ENCODE measurements at places on chromosomes 3 and 15. TPM values are rescaled to one million over a fixed set of nuclear protein-coding genes. Genes with fewer than 3 reads are reported as not detected.

The UROC1 gene
- not detected for total RNA-seq

GRCh38 chr15:40357246-40357645 is 773 bp upstream of the DISP2 start:
- no peak overlapping the region for H3K27ac ChIP-seq
- peak; percentile 70 for DNase-seq
- H3K4me3 ChIP-seq = peak overlapping the region; percentile 61
- no peaks in the 10 kb centered on the region for H3K4me1 ChIP-seq
- peaks cover 32% of the 10 kb centered on the region for H3K36me3 ChIP-seq

DNA sequence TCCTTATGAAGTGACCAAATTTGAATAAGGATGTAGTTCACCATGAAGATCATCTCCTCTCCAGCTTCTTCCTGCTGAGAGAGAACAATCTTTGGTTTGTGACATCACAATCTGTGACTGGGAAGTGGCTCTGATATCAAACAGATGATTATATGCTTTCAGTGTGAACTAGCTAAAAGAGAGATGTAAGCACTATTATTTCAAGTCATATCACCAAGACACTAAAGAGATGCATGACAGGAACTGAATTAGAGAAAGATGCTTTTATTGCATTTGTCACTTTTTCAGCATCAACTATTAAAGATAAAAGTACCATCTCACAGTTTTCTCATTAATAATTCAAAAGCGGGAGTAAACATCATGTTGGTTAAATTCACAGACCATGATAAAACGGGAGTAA is 3.5 kb downstream of the CHRM5 start:
- no peaks in the 10 kb centered on the region for H3K27me3 ChIP-seq
- DNase-seq = no peak
- H3K4me3 ChIP-seq = no peak overlapping the region
- H3K4me1 ChIP-seq = no peaks in the 10 kb centered on the region
- H3K36me3 ChIP-seq = no peaks in the 10 kb centered on the region

DNA sequence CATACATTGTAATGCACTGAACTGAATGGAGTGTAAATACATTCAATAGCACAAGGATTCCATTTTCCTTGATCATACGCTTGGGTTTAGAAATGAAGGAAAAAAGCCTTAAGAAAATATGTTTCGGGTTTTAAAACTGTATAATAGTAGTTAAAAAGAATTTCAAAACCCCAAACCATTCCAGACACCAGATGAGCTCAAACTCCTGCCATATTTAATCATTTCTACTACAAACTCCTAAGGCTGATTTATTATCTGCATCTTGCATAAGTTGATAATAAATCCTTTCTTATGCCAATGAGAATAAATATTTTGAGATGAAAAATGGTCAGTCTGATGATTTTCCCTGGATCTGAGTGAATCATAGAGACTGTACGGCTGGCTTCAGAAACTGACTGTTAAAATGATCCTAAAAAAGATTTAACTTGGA is 51.0 kb downstream of the NR1D2 start:
- H3K27ac ChIP-seq = no peak overlapping the region
- no peaks in the 10 kb centered on the region for H3K27me3 ChIP-seq

- no peaks in the 10 kb centered on the region for H3K27me3 ChIP-seq
- no peak overlapping the region for H3K4me3 ChIP-seq
- no peak for DNase-seq
- no peaks in the 10 kb centered on the region for H3K36me3 ChIP-seq
- no peak overlapping the region for H3K27ac ChIP-seq
- no peaks in the 10 kb centered on the region for H3K4me1 ChIP-seq
These were observed 26.2 kb upstream of the TOP2B start for GRCh38 chr3:25690768-25691533.

GRCh38 chr3:143119009-143119914 is at the start of gene CHST2:
Gene CHST2 (plus strand): TSS chr3:143119771. CDS start chr3:143120817, 1,046 bp downstream.
- peak within 1 kb of the TSS; percentile 77 for H3K4me3 ChIP-seq
- no peaks in the 10 kb centered on the region for H3K27me3 ChIP-seq
- H3K4me1 ChIP-seq = no peaks in the 10 kb centered on the region
- no peaks in the 10 kb centered on the region for H3K36me3 ChIP-seq
- H3K27ac ChIP-seq = peak within 1 kb of the TSS; percentile 68
- peak; percentile 84 for DNase-seq

- H3K4me1 ChIP-seq = no peaks in the 10 kb centered on the region
- no peak for DNase-seq
- no peaks in the 10 kb centered on the region for H3K27me3 ChIP-seq
- no peak overlapping the region for H3K4me3 ChIP-seq
- H3K27ac ChIP-seq = no peak overlapping the region
These were observed 153.9 kb upstream of the ARHGEF26 start for GRCh38 chr3:153967260-153967659.

DNA sequence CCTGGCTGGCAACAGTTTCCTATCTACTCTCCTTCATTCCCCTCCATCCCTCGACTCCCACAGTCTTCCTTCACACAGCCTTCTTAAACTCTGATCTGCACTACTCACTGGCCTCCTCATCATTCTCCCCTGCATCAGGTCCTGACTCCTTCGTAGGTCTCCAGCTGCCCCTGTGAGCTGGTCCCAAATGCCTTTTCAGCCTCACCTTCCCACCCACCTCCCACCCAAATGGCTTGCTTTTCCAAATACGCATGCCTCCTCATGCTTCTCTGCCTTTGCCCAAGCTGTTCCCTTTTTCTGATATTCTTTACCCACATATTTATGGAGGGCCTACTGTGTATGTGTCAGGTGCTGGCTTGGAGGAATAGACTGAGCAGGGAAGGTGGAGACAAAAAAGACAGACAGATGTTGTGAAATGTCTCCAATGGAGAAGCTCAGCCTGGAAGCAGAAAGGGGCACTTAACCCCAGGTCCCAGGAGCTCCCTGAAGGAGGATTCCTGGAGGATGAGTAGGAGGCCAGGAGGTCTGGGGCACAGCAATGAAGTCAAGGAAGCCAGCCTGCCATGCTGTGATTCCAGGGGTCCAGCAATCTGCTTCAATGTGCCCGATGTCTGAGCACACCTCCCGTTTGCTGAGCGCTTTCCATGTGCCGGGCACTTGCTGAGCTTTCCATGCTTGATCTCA is 252.2 kb downstream of the SHQ1 start:
- no peak overlapping the region for H3K27ac ChIP-seq
- no peaks in the 10 kb centered on the region for H3K36me3 ChIP-seq
- no peak for DNase-seq
- H3K27me3 ChIP-seq = no peaks in the 10 kb centered on the region
- no peaks in the 10 kb centered on the region for H3K4me1 ChIP-seq
- no peak overlapping the region for H3K4me3 ChIP-seq

- no peak overlapping the region for H3K27ac ChIP-seq
- H3K27me3 ChIP-seq = no peaks in the 10 kb centered on the region
- no peaks in the 10 kb centered on the region for H3K36me3 ChIP-seq
- no peak overlapping the region for H3K4me3 ChIP-seq
These were observed 124.5 kb downstream of the TLE3 start for GRCh38 chr15:69973102-69973714.

The SLC22A14 gene
- not detected for total RNA-seq

GRCh38 chr15:87939848-87940457 is 316.6 kb downstream of the NTRK3 start:
- no peak overlapping the region for H3K4me3 ChIP-seq
- H3K4me1 ChIP-seq = no peaks in the 10 kb centered on the region
- no peak overlapping the region for H3K27ac ChIP-seq
- H3K36me3 ChIP-seq = no peaks in the 10 kb centered on the region
- H3K27me3 ChIP-seq = no peaks in the 10 kb centered on the region

- DNase-seq = no peak
- H3K36me3 ChIP-seq = no peaks in the 10 kb centered on the region
- no peaks in the 10 kb centered on the region for H3K27me3 ChIP-seq
- no peaks in the 10 kb centered on the region for H3K4me1 ChIP-seq
These were observed 9.2 kb upstream of the SIN3A start for GRCh38 chr15:75460646-75461045.

DNA sequence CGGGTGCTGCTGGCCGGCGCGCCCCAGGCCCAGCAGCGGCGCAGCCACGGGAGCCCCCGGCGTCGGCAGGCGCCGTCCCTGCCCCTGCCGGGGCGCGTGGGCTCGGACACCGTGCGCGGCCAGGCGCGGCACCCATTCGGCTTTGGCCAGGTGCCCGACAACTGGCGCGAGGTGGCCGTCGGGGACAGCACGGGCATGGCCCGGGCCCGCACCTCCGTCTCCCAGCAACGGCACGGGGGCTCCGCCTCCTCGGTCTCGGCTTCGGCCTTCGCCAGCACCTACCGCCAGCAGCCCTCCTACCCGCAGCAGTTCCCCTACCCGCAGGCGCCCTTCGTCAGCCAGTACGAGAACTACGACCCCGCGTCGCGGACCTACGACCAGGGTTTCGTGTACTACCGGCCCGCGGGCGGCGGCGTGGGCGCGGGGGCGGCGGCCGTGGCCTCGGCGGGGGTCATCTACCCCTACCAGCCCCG is 777 bp downstream of the LOXL1 start:
- peaks cover 71% of the 10 kb centered on the region for H3K4me1 ChIP-seq
- H3K27ac ChIP-seq = peak overlapping the region; percentile 82
- H3K4me3 ChIP-seq = peak overlapping the region; percentile 69
- no peaks in the 10 kb centered on the region for H3K27me3 ChIP-seq
- peak; percentile 69 for DNase-seq

The ZKSCAN7 gene
- 4.7 TPM for total RNA-seq

The EFCC1 gene
- total RNA-seq = 4.7 TPM

- H3K27ac ChIP-seq = no peak overlapping the region
- no peaks in the 10 kb centered on the region for H3K4me1 ChIP-seq
- H3K36me3 ChIP-seq = no peaks in the 10 kb centered on the region
- H3K27me3 ChIP-seq = no peaks in the 10 kb centered on the region
These were observed 214.2 kb upstream of the PROK2 start for GRCh38 chr3:71998995-71999673.

The HRG gene
- not detected for total RNA-seq

- no peaks in the 10 kb centered on the region for H3K27me3 ChIP-seq
- no peak overlapping the region for H3K4me3 ChIP-seq
- H3K4me1 ChIP-seq = peaks cover 7% of the 10 kb centered on the region
- no peak for DNase-seq
- H3K27ac ChIP-seq = peak overlapping the region; percentile 7
These were observed 34.6 kb downstream of the BTD start for GRCh38 chr3:15636028-15636709.

GRCh38 chr3:45741742-45742460 is 52.7 kb downstream of the SACM1L start:
- H3K4me1 ChIP-seq = no peaks in the 10 kb centered on the region
- no peaks in the 10 kb centered on the region for H3K27me3 ChIP-seq
- peaks cover 75% of the 10 kb centered on the region for H3K36me3 ChIP-seq
- peak; percentile 64 for DNase-seq
- peak overlapping the region; percentile 35 for H3K27ac ChIP-seq

- no peaks in the 10 kb centered on the region for H3K27me3 ChIP-seq
- no peaks in the 10 kb centered on the region for H3K36me3 ChIP-seq
- H3K4me3 ChIP-seq = no peak overlapping the region
- no peak overlapping the region for H3K27ac ChIP-seq
These were observed 72.8 kb downstream of the GABRG3 start for GRCh38 chr15:27043770-27044169.

The PLA2G4E gene
- total RNA-seq = not detected

The RPL39L gene
- total RNA-seq = not detected

DNA sequence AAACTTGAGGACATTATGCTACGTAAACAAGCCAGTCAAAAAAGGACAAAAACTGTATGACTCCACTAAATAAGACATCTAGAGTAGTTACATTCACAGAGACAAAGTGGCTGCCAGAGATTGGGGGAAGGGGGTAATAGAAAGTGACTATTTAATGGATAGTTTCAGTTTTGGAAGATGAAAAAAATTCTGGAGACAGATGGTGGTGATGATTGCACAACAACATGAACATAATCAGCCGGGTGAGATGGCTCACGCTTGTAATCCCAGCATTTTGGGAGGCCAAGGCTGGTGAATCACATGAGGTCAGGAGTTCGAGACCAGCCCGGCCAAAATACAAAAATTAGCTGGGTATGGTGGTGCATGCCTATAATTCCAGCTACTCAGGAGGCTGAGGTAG is 40.6 kb downstream of the DPP8 start:
- H3K36me3 ChIP-seq = no peaks in the 10 kb centered on the region
- no peak overlapping the region for H3K27ac ChIP-seq
- H3K4me1 ChIP-seq = no peaks in the 10 kb centered on the region

GRCh38 chr3:32571192-32571485 is 481 bp upstream of the DYNC1LI1 start:
- DNase-seq = no peak
- H3K27ac ChIP-seq = peak overlapping the region; percentile 98
- H3K4me1 ChIP-seq = no peaks in the 10 kb centered on the region
- H3K36me3 ChIP-seq = no peaks in the 10 kb centered on the region
- no peaks in the 10 kb centered on the region for H3K27me3 ChIP-seq

DNA sequence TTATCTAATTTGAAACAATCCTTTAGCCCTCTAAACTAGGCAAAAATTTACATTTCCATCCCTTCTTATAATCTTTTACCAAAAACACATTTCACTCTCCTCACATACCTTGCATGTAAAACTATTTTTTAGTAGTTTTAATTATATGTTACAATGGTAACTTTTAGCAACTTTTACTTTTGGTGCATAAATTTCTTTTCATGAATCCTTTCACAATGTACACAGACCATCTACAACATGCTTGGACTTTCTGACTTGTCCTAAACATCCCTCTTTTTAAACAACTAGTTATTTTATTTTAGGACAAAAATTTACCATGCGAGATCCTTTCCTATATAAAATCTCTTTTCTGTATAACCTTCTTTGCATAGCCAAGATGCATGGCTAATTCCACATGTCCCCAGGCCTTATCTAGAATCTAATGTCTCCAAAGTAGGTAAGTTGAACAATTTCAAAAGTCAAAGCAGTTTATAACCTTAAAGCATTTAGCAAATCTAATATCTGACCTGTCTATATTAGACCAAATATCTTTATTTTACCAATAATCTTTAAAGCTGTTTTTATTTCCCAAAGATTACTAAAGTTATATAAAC is 14.4 kb upstream of the ALDH1L1 start:
- H3K4me1 ChIP-seq = no peaks in the 10 kb centered on the region
- DNase-seq = no peak
- no peak overlapping the region for H3K4me3 ChIP-seq
- H3K27me3 ChIP-seq = no peaks in the 10 kb centered on the region

The AMT gene
- total RNA-seq = 31.4 TPM

DNA sequence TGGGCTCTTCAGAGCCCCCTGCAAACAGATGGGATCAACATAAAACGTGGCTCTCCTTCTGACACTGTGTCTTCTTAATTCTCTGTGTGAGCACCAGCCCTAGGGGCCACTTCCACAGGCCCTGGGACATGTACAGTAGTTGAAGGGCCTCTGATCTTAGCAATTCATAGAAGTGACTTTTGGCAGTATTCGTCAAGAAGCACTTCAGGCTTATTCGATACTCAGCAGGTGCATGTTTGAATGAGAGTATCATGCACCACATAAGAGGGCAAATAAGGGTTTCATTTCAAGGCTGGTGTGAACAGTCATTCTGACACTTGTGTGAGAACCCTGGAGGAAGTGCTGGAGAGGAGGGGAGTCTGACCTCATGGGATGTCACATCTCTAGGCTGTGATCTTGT is 113.9 kb downstream of the GABRG3 start:
- H3K4me3 ChIP-seq = no peak overlapping the region
- no peaks in the 10 kb centered on the region for H3K27me3 ChIP-seq
- H3K27ac ChIP-seq = no peak overlapping the region
- DNase-seq = no peak

- H3K4me3 ChIP-seq = no peak overlapping the region
- H3K27me3 ChIP-seq = no peaks in the 10 kb centered on the region
- DNase-seq = no peak
- H3K27ac ChIP-seq = no peak overlapping the region
- H3K4me1 ChIP-seq = no peaks in the 10 kb centered on the region
These were observed 116.8 kb downstream of the FBLN2 start for GRCh38 chr3:13665582-13666226.

- no peaks in the 10 kb centered on the region for H3K27me3 ChIP-seq
- H3K27ac ChIP-seq = no peak overlapping the region
- no peaks in the 10 kb centered on the region for H3K4me1 ChIP-seq
- H3K4me3 ChIP-seq = no peak overlapping the region
- H3K36me3 ChIP-seq = no peaks in the 10 kb centered on the region
These were observed 184.1 kb downstream of the XXYLT1 start for GRCh38 chr3:195086885-195087284.

The RBSN gene
- total RNA-seq = 17.2 TPM

Measured in Peyer's patch (tissue), 4 donors.